Hematopoietic multipotent progenitor cell treated with erythropoietin and hydrocortisone succinate and interleukin-3 and kit ligand, for 17 days (in vitro differentiated cells): ENCODE measurements at places on chromosomes 11 and 22.

GRCh38 chr22:50293441-50294318 is 13.8 kb downstream of the PLXNB2 start:
- DNase-seq, result no peak

DNA sequence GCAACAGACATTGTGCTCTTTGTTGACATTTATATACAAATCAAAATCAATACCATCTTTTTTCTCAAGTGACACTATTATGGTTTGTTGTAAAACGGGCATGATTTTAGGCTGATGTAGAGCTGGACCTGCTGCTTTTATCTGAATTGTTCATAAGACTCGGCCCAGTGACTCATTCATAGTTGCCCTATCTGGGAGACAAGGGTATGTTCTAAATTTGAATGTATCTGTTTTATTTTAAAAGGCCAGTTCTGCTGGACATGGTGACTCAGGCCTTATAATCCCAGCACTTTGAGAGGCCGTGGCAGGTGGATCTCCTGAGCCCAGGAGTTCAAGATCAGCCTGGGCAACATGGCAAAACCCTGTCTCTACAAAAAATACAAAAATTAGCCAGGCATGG is 39.3 kb downstream of the CEP295 start:
- DNase-seq, result no peak

- no peak for DNase-seq
These were observed 65.4 kb downstream of the SMCO4 start for GRCh38 chr11:93477684-93478234.

GRCh38 chr11:86954269-86955110 is 705 bp downstream of the FZD4 start:
- no peak for DNase-seq

DNA sequence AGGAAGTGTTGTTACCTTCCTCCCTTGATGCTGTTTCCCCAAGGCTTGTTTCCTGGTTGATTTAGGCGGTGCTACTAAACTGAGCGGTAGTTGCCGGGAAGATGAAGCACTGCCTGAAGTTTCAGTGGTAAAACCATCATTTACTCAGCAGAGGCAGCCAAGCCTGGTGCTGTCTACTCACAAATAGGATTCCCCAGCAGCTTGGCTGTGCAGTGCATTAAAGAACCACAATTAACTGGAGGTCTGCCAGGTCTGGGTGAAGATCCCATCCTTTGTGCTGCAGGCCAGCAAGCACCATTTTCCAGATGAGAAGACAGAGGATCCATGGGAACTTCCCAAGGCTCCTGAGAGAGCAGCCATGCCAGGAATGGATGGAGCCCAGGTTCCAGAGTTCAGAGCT is 231.9 kb upstream of the E2F8 start:
- DNase-seq, result no peak

- no peak for DNase-seq
These were observed 37.7 kb downstream of the NTM start for GRCh38 chr11:131408025-131408640.

GRCh38 chr11:46120346-46121300 is 631 bp downstream of the PHF21A start:
- peak; percentile 28 for DNase-seq

DNA sequence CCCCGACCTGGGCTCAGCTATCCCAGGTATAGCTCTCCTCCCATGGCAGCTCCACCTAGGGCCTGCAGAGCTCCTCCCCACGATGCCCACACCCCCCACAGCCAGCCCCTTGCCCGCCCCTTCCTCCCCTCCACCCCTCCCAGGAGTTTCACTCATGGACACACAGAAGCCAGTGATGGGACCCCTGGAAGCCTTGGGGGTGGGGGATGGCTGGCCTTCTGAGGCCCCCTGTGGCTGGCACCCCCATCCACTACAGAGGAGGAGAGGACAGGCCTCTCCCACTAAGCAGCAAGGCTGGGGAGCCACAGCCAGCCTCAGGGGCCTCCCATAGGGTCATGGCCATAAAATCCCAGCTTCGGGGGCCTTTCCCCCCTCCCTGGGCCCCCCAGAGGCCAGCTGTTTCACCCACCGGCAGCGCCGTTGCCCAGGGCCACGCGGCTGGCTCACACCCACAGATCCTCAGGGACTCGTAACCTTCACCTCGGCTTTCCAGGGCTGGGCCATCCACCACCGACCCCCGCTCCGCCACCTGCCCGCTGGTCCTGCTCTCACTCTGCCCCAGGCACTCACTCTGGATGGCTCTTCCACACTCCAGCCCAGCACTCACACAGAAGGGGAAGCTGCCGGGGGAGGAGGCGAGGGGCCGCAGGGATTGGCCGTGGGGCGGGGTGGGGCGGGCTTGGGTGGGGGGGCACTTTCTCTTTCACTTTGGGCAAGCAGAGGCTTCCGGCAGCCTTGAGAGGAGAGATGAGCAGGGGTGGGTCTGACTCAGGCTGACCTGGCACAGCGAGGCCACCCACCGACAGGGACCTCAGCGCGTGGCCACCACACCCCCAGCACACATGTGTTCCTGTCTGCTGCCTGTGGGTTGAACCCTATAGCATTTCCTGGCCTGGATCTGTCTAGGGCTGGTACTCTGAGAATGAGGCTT is 2.2 kb downstream of the SLC25A22 start:
- DNase-seq, result peak; percentile 48

GRCh38 chr11:2512431-2513407 is 67.9 kb downstream of the KCNQ1 start:
- DNase-seq, result no peak

GRCh38 chr11:7511401-7511800 is 2.4 kb upstream of the PPFIBP2 start:
- no peak for DNase-seq

- no peak for DNase-seq
These were observed 14.6 kb downstream of the IL10RA start for GRCh38 chr11:118000850-118001228.

- DNase-seq, result no peak
These were observed 482.5 kb upstream of the FAT3 start for GRCh38 chr11:91742155-91742554.

- no peak for DNase-seq
These were observed 143.9 kb downstream of the WNT7B start for GRCh38 chr22:45832959-45833580.

DNA sequence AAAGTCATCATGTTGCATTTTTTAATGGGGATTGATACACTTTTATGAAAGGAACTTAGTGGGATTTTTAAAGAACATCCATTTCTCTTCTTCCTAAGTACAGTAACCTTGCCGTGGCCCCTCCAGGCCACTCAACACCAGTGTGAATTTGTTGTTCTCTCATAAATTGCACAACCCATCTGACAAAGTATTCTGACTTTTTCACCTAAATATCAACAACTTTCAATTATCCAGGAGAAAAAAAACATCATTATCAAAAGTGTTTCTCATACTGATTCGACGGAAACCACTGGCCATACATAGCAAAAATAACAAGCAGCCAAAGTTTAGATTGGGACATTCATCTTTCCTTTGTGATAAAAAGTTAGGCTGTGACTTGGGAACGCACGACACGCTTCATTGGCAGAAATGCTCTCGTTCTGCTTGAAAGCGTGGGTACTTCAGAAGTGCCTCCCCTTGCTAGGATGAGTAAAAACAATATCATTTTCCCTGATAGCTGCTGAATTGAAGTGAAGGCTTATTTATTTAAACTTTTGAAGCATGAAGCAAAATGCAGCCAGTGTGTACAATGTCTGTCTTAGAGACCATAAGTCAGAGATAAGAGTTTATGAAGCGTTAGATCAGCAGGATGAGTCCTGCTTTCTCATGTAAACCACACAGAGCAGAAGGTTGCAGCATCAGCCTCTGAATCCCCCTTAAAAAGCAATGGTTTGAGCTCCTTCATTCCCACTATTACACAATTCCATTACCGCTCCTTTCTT is 20.6 kb upstream of the EIF3M start:
- DNase-seq, result no peak
